Hair follicle dermal papilla cell (primary cell): ENCODE measurements at places on chromosomes 5 and 9. TPM values are rescaled to one million over a fixed set of nuclear protein-coding genes. Genes with fewer than 3 reads are reported as not detected.

EPB41L4A gene
- 0.12 and 1.9 TPM in 2 replicates for total RNA-seq

GNA14 gene
- 0.97 and 3.4 TPM in 2 replicates for total RNA-seq

IL5 gene
- not detected in 2 replicates for total RNA-seq

MED7 gene
- 7.8 and 8.3 TPM in 2 replicates for total RNA-seq
